Hippocampal formation (tissue), 2 donors: ENCODE measurements at places on chromosomes 7 and 10.

DNA sequence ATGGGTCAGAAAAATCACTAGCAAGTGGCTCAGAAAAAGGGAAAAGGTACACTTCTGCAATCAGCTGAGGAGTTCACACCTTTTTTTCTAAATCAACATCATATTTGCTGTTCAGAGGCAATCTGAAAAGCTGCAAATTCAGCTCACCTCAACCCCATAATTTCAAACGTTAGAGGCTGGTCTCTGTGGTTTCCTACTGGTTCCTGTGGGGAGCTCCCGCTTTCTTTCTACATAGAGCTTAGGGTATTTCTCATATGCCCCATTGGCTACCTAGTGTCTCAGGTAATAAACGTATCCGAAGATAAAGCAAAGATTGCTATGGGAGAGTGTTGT, 5.2 kb upstream of the ZNF22 start:
- DNase-seq, result no peak

GRCh38 chr7:111042842-111043241, 48.1 kb upstream of the LRRN3 start:
- no peak for DNase-seq

DNA sequence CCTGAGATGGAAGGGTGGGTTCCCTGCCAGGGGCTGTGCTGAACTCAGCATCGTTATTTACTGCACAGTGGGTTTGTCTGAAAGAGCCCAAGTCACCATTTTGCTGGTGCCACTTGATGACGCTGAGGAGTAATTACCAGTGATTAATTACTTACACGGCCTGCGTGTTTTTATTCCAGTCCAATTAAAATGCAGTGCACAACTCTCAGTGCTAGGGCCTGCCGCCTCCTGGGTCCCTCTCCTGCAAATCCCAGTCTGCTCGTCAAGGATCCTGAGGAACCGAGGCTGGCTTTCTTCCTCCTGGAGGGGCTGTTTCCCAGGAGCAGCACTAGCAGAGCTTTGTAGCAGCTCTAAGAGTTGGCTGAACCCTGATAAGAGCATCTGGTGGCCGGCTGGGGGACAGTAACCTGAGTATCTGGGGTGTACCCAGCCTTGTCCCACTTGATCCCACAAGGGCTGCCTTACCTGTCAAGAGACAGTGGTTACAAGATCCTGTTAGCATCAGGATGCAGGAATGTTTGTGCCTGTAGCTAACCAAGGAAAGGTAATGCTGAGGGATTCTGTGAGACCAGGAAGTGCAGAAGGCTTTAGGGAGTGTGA, 45.1 kb upstream of the LRRC4 start:
- DNase-seq, result no peak

DNA sequence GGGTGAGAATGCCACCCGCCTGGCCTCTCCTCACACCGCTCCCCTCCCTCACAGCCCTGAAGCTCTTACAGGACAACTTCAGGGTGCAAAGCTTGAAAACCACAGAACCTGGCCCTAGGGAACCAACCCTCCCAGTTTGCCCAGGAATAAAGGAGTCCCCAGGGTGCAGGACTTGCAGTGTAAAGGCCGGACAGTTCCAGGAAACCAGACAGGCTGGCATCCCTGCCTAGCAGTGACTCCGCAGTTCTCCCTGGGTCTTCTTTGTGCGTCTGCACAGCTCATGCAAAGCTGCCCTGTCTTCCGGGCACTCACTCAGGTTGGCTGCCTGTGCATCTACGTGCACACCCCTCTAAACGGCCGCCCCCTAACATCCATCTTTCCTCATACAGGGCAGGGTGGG, 36.1 kb downstream of the HSPA12A start:
- DNase-seq, result no peak

- DNase-seq, result no peak
Observed at GRCh38 chr7:116708248-116708647, 36.3 kb downstream of the MET start.

DNA sequence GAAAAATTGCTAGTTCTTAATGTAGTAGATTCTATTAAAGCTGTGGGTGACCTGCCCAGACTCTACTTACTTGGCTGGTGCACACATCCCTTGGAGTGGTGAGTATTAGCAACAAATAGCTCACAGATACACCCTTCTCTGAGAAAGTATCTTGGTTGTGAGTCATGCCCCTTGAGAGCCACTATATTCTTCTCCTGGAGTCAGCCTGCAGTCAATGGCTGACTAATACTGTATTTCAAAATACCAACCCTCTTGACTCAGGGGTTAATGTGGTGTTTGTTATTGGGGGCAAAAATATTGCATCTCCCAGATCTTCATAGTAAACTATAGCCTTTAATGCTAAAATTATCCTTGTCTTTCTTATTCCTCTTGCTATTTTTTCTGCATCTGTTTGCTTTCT, 354.9 kb downstream of the BMPER start:
- DNase-seq, result no peak

- no peak for DNase-seq
Observed at GRCh38 chr7:36874041-36874440, 149.7 kb upstream of the AOAH start.

DNA sequence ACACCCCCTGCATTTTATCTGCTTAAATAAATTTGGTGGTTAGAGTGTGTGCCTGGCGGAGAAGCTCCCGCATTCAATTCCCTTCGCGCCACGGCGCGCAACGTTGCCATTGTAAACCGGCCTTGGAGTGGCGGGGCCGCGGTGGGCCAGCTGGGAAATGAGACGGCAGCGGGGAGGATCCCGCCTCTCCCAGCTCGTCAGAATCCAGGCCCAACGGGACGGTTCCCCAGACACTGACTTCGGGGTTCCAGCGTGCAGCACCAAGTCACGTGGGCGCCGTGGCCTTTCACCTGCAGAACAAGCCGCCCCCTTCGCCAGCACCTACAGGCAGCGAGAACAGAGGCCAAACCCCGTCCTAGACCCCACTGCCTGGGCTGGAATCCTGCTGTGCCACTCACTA, 103.4 kb downstream of the GRID1 start:
- no peak for DNase-seq

DNA sequence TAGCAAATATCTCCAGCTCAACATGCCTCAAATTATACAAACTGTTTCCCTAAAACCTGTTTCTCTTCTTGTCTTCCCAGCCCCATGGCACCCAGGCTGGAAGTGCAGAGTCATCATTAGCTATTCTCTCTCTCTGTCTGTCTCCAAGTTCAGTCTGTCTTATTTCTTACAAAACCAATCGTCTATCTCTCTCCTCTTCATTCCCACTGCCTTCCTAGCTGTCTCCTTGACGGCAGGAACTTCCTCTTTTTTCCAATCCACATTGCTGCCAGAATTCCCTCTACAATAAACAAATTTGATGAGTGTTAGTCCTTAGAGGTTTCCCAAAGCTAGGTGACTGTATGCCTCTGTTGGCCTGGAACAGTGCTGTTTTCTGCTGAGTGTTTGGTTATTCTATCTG, 14.9 kb upstream of the ZNRF2 start:
- DNase-seq, result no peak

- DNase-seq, result no peak
Observed at GRCh38 chr10:95240811-95241210, 46.8 kb downstream of the ACSM6 start.

GRCh38 chr10:127441350-127442219, 107.5 kb upstream of the NPS start:
- DNase-seq, result no peak

- no peak for DNase-seq
Observed at GRCh38 chr7:30411897-30412296, 66.7 kb downstream of the NOD1 start.

- DNase-seq, result no peak
Observed at GRCh38 chr10:69410487-69410886, 6.2 kb downstream of the TACR2 start.

GRCh38 chr7:2018569-2019460, 213.9 kb downstream of the MAD1L1 start:
- DNase-seq, result no peak

DNA sequence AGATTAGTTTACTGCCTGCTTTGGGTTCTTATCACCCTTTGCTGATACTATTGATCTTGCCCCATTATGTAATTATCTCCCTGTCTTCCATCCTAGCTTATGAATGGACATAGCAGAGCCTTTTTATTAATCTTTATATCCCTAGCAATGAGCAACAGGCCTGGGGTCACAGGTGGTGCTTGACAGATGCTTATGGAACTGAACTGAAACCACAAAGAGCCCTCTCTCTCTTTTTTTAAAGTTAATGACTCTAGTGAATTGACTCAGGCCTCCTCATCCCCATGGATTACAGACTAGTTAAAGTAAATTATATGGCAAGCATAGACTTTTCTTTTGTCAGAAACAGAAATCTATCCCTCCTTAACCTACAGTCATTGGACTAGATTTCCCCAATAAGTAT, 265.2 kb downstream of the PHTF2 start:
- DNase-seq, result no peak

GRCh38 chr7:137936509-137937201, 65.2 kb downstream of the CREB3L2 start:
- no peak for DNase-seq

GRCh38 chr10:7872041-7872442, 53.7 kb downstream of the TAF3 start:
- DNase-seq, result no peak

DNA sequence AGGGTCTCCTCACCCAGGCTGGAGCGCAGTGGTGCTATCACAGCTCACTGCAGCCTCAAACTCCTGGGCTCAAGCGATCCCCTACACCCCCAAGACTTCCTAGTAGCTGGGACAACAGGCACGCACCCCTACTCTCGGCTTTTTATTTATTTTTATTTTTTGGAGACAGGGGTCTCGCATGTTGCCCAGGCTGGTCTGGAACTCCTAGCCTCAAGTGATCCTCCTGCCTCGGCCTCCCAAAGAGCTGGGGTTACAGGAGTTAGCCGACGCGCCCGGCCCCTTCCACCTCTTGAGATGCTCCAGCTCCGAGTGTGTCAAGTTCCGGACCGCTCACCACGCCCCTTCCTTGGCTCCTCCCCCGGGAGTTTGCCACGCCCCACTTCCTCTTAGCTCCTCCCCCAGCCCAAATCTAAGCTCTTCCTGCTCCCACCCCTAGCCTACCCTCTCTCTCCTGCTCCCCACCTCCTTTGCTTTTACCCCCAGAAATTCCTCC, 6.3 kb downstream of the NAT16 start:
- DNase-seq, result no peak

GRCh38 chr7:122217125-122217524, 73.1 kb upstream of the AASS start:
- no peak for DNase-seq

DNA sequence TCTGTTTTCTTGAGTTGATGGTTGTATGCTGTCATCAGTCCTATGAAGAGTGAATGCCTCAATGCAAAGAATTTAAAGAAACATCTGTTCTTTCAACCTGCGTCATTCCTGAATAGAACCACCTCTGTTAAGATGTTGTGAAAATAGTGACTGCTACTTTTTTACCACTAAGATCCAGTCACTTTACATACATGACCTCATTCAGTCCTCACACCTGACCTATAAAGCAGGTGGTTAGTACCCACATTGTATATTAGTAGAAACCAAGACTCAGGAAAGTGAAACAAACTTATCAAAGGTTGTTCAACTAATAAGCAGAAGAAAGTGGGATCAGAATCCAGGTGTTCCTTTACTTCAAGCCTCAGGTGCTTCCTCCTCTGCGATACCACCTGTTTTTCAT, 64.8 kb downstream of the ITGB8 start:
- no peak for DNase-seq

DNA sequence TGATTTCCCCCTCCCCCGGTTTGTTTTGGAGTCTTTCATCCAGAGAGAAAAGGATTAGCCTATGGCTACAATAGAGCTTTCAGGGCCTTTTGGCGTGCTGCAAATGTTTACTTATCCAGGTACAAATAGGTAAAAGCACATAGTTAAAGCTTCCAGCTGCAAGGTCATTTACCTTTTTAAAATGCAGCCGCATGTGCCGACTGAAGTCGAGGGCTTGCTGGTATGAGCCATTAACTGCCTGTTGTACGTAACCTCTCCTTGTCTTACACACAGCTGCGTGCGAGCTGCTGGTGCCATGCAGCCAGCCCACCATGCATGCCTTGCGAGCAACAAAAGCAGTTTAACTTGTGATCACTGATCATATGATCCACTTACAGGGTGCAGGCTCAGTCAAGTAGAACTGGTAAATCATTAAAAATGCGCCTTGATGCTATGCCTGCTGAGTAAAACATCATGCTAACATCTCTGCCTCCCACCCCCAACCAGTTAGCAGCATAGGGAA, 866.4 kb downstream of the LRMDA start:
- DNase-seq, result no peak

- no peak for DNase-seq
Observed at GRCh38 chr7:120898715-120899499, 41.0 kb upstream of the TSPAN12 start.

DNA sequence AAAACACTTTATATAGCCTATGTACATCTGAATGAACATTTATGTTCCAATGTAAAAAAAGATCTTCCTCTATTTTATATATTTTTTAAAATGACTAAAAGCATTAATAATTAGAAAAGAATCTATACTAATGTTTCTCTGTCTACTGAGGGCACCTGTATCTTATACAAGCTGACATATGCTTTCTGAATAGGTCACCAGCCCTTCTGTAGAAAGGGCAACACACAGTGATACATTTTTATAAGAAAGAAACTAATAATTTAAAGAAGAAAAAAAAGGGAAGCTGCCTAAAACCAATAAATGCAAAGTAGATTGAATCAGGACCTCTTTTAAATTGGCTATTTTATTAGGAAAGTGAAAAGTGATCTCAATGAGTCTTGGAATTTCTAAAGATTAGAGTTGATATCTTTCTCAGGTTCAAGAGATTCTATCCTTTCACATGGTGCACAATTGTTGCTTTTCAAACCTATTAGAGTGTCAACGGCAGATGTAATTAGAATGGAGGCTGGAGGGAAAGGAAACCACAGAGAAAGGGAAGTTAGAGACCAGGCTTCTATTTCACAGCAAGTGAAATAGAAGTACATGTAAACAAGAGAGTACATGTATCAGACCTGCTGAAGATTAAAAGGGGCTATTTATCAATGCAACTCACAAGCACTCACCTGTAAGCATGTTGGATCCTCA, 6.3 kb downstream of the MTPN start:
- DNase-seq, result no peak

GRCh38 chr10:113959383-113959760, 84.3 kb upstream of the ADRB1 start:
- DNase-seq, result no peak

DNA sequence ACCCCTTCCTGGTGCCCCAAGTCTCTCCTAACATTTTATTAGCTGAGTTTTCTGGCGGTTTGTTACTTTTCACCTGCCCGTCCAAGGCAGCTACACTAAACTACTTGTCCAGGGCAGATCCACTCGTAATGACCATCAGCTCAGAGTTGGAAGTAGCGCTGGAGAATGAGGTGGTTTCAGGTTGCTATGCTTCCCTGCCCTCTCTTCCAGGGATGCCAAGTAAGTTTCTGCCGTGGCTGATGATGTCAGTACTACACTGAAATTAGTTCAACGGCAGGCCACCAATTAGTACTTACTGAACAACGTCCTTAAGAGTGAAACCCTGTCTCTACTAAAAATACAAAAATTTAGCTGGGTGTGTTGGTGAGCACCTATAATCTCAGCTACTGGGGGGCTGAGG, 55.2 kb downstream of the DIP2C start:
- no peak for DNase-seq
